Ammon's horn (tissue), 1 donor: ENCODE measurements at places on chromosomes 1 and 21.

- peak; percentile 35 for DNase-seq
Measured at GRCh38 chr1:51624855-51625254, 8.0 kb downstream of the OSBPL9 start.

DNA sequence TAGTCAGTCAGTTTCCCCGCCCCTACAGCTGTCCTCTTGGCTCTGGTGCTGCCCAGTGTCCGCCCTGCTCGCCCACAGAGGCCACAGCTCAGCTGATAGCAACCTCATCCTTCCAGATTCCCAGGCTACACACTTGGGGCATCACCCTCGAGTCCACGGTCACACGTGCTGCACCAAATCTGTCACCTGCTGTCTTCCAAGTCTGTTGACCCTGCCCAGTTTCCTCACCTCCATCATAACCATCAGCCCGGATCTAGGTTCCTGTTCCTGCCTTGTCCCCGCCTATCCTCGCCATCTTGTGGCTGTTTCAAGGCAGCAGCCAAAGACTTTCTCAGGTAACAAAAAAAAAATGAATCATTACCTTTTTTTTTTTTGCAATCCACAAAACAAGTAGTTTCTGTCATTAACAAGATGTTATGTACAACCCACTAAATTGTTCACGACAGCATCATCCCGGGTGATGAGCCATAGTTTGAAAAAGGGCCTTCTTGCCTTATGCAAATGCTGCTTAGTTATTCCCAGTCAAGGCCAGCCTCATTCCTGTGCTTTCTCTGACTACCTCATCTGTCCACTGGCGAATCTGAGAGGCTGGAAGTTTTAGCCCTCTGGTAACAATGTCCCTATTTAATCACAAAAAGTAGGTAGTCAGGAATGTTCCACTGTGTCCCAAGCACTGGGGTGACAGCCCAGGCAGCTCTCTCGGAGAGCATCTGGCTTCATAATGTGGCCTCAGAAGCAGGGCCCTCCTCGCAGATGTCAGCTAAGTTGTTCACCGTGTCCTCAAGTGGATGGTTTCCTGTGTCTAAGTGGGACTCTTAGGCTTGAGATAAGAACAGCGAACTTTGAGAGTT is 4.9 kb upstream of the MIIP start:
- no peak for DNase-seq

DNA sequence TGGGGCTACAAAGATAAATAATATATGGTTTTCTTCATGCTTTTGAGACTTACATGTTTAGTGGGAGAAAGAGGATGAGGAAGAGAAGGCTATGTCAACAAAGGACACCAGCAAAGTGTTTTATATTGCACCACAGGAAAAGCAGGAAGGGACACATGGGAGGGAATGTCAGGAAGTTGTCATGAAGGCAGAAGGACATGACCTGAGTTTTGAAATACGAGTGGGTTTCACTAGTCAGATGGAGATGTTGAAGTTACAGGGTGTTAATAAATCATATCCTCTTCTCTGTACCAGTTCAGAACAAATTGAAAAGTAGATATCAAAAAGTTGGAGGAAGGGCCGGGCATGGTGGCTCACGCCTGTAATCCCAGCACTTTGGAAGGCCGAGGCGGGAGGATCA is 18.2 kb upstream of the AGO1 start:
- no peak for DNase-seq

DNA sequence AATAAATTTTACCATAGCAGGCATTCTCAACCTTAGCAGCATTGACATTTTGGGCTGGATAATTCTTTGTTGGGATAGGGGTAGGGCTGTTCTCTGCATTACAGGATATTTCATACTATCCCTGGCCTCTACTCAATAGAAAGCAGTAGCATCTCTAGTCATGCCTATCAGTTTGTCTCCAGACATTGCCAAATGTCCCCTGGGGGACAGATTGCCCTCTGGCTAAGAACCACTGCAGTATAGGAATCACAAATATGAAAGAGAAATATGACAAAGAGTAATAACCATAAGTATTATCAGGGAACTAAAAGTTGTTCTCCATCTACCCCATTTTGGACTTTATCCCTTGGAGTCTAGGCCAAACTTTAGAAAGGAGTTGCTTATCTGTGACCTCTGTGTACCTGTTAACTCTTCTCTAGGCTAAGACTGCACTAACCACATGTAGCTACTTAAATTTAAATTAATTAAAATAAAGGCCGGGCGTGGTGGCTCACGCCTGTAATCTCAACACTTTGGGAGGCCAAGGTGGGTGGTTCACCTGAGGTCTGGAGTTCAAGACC is 76.1 kb downstream of the AGO3 start:
- DNase-seq, result no peak

GRCh38 chr1:17355898-17356297 is 16.1 kb upstream of the PADI6 start:
- no peak for DNase-seq

DNA sequence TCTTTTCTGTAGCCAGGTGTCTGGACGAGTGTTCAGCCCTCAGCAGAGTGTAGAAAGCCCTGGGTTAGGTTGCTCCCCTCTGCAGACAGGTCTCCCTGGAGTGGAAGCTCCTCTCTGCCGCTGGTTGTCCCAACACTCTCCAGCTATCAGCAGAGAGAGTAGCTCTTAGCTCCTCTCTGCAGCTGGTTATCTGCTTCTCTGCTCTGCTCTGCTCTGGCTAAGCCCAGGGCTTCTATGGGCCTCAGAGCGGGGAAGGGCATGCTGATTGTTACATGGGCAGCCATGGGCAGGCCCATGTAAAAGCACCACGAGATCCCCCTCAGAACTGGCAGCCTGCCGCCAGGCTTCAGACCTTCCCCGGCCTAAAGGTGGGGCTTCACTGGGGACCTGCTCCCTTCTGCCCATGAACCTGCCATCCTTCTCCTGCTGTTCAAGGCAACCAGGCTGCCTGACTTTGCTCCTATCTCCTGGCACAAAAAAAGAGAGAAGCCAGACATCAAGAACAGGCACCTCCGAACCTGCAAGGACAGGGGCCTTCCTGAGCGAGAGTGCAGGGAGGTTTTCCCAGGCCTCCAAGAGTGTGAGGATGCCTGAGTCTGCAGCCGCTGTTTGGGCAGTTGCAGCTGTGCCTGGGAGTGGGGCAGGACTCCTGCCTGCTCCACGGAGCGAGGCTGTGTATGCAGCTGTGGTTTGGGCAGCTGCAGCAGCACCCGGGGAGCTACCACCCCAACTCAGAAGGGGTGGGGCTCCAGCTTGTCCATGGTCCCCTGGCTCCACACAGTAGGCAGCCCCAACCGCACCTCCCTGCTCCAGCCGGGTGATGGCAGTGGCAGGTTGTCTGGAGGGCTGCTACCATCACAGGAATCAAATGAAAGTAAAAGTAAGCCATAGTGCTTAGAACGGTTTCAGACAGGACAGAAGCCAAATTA is 973.7 kb downstream of the LTN1 start:
- DNase-seq, result peak; percentile 83

DNA sequence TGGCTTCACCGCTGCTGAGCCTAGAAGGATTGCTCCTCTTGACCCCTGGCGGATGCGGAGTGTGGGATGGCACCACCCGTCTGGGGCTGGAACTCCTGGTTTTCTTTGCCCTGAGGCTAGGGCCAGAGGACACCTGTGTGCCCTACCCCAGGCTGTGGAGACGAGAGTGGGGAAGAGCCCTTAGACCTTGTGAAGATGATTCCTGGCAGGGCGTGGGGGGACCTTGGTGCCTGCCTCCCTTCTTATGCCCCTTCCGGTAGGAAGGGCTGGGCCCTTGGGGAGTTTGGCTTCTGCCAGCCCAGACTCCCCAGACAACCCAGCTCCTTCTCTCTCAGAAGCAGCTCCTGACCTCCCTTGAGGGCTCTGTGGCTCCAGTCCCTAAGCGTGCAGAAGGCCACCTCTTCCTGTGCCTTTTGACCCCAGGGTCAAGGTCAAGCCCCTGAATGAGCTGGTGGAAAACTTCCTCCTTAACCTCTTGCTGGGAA is 891 bp downstream of the RPS6KA1 start:
- DNase-seq, result no peak

- DNase-seq, result no peak
Measured at GRCh38 chr1:240737766-240738265, 125.9 kb upstream of the GREM2 start.

GRCh38 chr1:160238408-160238807 is 23.9 kb downstream of the DCAF8 start:
- no peak for DNase-seq

- no peak for DNase-seq
Measured at GRCh38 chr1:2314803-2315673, 76.3 kb downstream of the MORN1 start.

GRCh38 chr1:21637514-21637913 is 31.6 kb downstream of the RAP1GAP start:
- no peak for DNase-seq

DNA sequence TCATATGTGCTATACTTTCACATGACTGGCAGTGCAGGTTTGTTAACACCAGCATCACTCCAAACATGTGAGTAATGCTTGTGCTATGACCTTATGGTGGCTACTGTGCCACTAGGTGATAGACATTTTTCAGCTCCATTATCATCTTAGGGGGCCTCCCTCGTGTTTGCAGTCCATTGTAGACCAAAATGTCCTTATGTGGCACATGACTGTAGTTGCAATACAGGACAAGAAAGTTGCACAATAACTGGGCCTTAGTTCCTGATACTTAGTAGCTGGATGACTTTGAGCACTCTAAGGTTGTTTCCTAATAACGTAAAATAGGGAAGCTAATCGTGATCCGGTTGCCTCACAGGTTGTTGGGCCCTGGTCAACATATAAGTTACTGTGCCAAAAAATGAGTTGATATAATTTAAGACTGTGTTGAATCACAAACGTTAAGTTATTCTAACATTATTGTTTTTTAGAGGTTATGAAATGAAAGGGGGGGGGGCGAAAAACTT is 511 bp upstream of the SNX27 start:
- DNase-seq, result peak; percentile 59

GRCh38 chr1:78165816-78166215 is 120.0 kb downstream of the GIPC2 start:
- DNase-seq, result no peak

DNA sequence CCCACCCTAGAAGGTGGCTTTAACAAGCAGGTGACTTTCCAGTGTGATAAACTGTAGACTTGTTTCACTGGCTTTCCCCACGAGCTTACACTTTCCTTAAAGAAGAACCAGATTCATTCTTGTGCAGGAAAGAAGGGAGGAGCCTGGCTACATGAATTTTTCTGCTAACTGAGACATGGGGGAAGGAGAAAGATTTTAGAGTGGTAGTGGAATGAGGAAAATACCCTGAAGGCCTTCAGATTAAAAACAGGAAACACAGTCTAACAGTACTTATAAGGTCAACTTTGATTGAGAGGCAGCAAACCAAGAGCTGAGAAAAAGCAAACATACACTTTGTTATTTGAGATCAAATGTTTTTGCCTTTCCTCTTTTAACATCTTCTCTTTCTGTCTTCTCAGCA is 640.9 kb upstream of the PLXNA2 start:
- DNase-seq, result no peak

GRCh38 chr1:8193840-8194406 is 124.0 kb upstream of the SLC45A1 start:
- DNase-seq, result no peak

GRCh38 chr1:241767737-241768136 is 80.3 kb upstream of the EXO1 start:
- DNase-seq, result no peak

DNA sequence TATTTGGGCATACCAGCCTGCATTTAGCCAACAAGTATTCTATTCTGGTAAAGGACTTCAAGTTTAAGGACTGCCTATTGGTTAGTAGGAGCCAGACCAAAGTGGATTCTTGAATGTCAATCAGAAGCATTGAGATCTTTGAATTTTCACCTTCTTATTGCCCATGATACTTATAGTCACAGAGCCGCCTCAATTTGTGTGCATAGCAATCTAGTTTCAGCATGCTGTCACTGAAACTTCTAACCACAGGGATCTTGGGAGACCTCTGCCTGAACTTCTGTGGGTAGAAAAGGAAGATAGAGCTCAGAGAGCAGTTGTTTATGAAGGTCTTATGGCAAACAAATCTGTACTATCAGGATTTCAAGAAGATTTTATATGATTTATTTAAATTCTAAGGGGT is 501.4 kb upstream of the USP24 start:
- no peak for DNase-seq

- DNase-seq, result peak; percentile 28
Measured at GRCh38 chr1:153509729-153510354, 25.9 kb downstream of the S100A6 start.

DNA sequence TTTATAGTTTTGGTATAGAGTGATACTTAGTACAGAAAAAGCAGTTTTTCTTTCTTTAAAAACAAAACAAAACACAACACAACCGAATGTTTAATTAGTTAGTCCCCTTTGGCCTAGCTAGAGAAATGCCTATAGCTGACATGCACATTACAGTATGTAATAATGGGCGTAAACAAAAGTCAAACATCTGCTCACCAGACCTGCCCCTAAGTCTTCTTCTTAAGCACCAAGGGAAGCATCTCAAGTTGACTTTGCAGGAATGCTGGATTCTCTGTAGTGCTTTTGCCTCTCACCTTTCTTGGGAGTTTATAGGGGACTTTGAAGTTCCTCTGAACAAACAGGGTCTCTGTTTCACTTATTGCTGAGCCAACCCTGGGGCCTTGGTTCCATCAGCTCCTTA is 143.7 kb downstream of the TM2D1 start:
- DNase-seq, result no peak

- no peak for DNase-seq
Measured at GRCh38 chr21:15159382-15160020, 94.7 kb upstream of the NRIP1 start.

DNA sequence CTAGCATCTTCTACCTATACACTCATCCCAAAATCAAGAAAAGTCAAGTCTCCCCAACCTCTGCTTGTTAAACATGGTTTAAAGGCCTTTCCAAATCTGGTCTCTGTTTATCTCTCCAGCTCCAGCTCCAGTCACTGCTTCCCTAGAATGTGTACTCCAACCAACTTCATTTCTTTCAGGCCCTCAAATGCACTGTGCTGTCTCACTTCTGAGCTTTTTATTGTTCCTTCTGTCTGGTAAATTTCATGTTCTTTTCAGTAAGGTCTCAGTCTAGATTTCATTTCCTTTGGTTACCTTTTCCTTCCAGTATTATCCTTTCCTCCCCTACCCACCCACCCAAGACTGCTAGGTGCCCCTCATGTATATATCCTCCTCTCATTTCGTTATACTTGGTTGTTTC is 3.7 kb downstream of the COL24A1 start:
- DNase-seq, result no peak

DNA sequence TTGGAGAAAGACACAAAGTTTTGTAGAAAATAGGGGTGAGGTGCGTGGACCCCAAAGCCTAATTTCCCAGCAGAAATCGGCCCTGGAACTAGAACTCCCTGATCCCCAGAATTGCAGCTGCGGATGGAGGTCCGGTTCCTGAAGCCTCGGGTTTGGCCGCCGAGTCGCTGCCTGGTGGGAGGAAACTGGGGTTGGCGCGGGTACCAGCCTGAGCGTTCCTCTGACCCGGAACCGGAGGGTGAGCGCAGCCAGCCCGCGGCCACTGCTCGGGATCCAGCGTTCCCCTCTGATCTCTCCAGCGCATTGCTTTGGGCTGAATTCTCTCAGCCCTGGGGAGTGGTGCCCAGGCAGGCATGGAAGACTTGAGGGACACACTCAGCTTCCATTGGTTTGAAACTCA is 1.6 kb downstream of the ST6GALNAC5 start:
- DNase-seq, result no peak

- DNase-seq, result no peak
Measured at GRCh38 chr21:41251961-41252642, 64.5 kb upstream of the FAM3B start.
